HL-60 (cell line): ENCODE measurements at places on chromosomes 2 and 18.
A peak's percentile ranks its signal among the peaks of the same experiment; 100 is the strongest.

DNA sequence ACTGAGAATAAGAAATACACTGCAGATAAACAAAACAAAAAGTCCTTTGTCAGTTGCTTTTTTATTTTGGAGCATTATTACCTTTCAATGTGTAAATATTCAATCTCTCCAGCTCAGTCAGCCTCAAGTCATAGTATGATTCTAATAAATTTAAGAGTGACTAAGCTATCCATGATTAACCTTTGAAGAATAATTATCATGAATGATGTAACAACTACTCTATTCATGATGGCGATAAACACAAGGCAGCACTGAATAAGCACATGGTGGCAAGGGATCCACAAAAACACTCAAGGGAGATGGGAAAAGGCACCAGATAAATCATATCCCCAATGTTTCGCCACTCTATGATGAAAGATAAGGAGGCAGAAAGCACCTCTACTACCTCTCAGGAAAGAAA is 67.0 kb downstream of the MAP4K3 start:
- no peak for DNase-seq

DNA sequence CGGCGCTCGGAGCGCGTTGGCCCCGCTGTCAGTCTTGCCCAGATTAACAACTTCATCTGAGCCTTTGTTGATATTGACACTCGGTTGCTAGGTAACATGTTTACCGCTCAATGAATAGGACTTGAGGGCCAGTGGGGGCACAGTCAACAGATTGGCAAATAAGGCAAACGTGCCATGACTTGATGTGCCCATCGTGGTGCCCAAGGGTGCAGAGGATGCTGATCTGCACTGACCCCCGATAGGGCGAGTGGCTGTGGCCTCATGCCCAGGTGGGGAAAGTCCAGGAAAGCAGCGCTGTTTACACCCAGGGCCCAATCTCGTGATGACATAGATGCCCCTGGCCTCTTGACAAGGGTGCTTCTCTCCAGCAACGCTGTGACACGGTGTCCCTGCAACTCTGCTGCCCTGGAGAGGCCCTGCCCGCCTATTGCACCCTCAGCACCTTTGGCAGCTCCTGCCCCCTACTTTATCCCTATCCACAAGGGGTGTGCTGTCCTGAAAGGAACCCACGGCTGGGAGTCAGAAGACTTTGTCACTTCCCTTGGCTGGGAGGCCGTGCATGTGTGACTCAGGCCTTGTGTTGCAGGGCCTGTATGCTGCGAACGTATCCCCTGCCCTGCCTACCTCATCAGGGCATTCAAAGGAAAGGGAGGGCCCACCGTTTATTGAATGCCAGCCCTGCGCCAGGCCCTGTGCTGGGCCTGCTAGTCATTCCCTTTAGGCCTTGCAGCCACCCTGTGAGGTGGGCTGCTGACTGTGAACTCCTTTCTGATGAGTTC is 158.0 kb downstream of the INHBB start:
- no peak for DNase-seq

DNA sequence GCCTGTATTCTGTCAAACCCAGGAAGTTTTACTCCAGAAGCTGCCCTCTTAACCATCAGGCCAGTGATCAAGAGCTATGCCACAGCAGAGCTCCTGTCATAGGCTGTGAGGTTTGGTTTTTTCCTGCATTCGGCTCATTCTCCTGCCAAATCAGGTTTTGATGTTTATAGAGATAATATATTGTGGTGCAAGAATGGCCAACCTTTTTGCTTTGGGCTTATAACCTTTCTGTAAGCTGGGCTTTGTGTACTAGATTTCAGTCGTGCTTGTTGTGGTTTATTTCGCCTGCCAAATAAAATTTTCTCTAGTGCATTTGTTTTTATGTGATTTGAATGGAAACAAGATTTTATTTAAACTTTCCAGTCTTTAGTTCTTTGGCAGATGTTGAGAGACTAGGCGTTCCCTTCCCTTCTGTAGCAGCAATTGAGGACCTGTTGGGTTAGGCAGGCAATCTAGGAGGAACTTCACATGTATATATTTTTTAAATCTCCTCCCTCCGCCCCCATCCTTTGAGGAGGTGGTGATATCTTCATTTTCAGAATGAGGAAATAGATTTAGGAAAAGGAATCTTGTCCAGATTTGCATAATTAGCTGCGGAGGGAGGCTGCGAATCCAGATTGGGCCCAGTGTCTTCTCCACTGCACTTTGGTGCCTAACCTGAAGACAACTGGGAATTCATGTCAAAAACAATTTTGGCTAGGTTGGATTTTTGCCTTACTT is 2.6 kb downstream of the KDM3A start:
- DNase-seq: no peak

GRCh38 chr2:203551778-203552177 is 16.7 kb upstream of the RAPH1 start:
- DNase-seq: peak; percentile 6

DNA sequence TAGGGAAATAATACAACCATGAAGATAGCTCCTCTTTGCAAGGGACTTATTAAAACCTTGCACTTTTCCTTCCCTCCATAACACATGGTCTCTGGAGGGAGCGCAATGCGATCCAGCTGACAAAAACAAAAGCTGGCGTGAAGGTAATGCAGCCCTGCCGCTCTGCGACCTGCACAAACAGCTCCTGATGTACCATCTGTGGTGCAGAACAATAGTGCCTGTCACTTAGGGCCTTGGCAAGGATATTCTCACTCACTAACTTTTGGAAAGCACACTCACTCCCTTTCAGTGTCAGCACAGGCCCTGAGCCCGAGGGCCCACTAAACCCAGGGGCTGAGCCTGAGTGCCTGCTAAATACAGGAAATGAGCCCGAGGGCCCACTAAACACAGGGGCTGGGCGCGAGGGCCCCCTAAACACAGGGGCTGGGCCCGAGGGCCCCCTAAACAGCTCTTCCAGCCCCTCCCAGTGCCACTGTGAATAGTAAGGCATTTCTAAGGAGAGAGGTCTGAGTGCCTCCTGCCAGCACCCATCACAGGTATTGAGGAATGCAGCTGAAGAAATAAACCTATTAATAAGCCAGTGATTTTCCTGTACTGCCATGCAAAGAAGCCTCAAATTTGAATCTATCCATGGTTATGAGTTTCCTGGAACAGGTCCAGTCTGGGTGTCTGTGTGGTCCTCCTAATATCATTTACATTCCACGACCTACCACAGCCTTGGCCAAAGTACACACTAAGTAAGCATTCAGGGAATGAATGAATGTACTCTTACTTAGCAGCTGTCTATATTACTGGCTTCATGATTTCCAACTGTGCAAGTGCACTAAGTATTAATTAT is 9.3 kb downstream of the L3MBTL4 start:
- DNase-seq: no peak

- DNase-seq: no peak
Observed at GRCh38 chr18:78672862-78673446, 306.7 kb upstream of the SALL3 start.
